Fibroblast of the aortic adventitia (primary cell): ENCODE measurements at places on chromosomes 2 and 18. TPM values are rescaled to one million over a fixed set of nuclear protein-coding genes. Genes with fewer than 3 reads are reported as not detected.

- no peak for DNase-seq
Measured at GRCh38 chr18:3495691-3496430, 45.9 kb downstream of the TGIF1 start.

DNA sequence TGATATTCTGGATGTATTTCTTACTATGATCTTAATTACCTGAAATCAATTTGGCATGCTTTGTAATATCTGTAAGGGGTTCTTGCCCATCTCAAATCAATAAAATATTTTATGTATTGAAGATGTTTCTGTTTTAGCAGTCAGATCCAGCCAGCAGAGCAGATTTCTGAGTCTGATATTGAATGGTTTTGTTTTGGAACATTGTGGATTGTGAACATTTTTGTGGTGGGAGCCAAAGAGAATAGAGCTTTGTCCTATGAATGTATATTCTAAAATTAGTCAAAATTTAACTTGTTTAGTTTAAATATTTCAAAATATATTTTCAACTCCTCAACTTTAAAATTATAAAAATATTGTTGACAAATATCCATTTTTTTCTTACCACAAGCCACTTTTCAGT is 197.0 kb downstream of the UBE2E3 start:
- no peak for DNase-seq

SLC9A4 gene
- total RNA-seq: not detected in 2 replicates

ALPI gene
- not detected in 2 replicates for total RNA-seq

GRCh38 chr2:28442328-28442727 is 49.7 kb downstream of the FOSL2 start:
- no peak for DNase-seq

GRCh38 chr18:23584019-23584983 is 2.0 kb downstream of the NPC1 start:
- DNase-seq: no peak

CASP8 gene
- 26.8 and 28.6 TPM in 2 replicates for total RNA-seq

DNA sequence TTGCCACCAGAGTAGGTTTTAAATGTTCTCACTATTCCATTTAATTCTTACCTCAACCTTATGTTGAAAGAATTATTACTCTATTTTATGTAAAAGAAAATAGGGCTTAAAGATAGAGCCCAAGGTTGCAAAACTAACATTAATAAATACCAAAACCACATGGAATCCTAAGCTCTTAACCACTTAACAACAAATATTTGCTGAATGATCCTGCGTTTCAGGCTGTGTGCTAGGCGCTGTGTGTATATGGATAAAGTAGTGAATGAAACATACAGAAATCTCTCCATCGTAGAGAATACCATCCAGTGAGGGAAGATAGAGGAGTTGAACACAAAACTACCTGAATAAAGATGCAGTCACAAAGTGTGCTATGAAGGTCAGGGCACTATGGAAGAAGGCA is 485.1 kb downstream of the THSD7B start:
- no peak for DNase-seq

GAREM2 gene
- 0.57 and 2.4 TPM in 2 replicates for total RNA-seq

- DNase-seq: peak; percentile 65
Measured at GRCh38 chr18:73235491-73235890, 367.7 kb upstream of the NETO1 start.

HADHA gene
- total RNA-seq: 135 and 174 TPM in 2 replicates

- DNase-seq: no peak
Measured at GRCh38 chr18:51300912-51301311, 103.4 kb upstream of the MEX3C start.

C1GALT1C1L gene
- 0.16 and 0.36 TPM in 2 replicates for total RNA-seq

- DNase-seq: no peak
Measured at GRCh38 chr2:535222-535621, 142.0 kb downstream of the TMEM18 start.

PARD3B gene
- 15.9 and 23.6 TPM in 2 replicates for total RNA-seq

GRCh38 chr18:45874491-45875184 is 49.2 kb downstream of the SIGLEC15 start:
- DNase-seq: peak; percentile 37

- DNase-seq: no peak
Measured at GRCh38 chr2:236554629-236555282, 14.9 kb upstream of the ACKR3 start.

DNA sequence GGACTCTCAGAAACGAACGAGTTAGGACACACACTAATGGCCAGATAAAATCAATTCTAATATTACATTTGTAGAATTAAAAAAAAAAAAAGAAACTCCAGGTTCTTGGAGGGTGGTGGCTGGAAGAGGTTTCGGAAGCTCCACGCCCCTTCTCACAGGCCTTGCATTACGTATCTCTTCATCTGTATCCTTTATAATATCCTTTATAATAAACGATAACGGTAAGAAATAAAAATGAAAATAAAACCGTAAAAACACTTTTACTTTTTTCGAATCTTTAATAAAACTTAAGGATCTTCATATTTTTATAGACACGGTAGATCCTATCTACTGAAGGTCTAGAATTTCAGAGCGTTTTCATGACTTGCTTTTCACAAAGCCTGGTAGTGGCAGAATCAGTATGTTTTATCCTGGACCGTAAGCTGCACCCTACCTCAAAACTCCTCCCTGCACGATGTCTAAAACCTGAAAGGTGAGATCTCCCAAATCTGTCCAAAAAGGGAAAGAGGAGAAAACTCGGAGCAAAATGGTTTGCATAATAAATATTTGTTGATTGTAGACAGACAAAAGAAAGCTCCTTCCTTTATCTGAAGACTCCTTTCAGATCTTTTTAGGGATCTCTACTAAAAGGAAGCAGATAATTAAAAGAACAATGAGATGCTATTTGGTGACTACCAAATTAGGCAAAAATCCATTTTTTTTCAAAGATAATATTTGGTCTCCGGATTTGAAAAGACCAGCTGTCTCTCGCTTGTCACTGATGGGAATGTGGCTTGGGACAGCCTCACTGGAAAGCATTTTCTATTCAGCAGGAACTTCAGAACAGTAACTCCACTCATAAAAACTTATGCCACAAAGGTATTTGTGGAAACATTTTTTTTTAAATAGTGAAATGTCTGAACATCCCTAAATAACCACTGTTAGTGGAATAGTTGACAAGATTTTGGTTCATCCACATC is 2.0 kb upstream of the CXCR4 start:
- DNase-seq: no peak

GRCh38 chr2:207480521-207481040 is 49.2 kb upstream of the CREB1 start:
- DNase-seq: no peak

DNA sequence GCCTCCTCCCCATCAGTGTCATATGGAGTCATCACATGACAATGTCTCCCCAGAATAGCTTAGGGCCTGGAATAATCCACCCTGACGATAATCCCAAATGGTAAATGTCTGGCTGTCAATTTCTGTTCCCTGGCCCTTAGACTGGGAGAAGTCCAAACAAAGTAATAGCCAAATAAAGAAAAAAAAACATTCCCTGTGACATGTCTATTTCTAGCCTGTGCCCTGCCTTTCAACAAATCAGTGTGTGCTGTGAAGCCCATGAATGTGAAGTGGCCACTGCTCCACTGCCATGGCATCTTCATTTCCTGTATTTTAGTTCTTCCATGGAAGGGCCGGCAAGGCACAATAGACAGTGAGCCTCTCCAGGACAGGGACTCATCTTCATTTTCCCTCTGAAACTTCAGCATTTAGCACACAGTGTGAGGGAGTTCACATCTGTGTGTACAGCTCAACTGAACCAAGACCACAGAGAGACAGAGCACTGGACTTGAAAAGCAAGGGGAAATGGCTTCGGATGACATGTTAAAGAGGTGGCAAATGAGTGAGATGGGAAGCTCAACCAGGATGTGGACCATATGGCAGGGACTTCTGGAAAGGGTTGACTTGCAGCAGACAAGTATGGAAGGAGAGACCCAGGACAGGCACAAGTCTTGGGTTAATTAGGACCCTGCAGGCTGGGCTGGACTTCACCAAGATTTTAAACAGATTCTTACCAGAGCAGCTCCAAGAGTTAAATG is 140.0 kb downstream of the ANTXR1 start:
- DNase-seq: no peak

LIMS3 gene
- 5.6 and 6.1 TPM in 2 replicates for total RNA-seq

KIAA2012 gene
- total RNA-seq: not detected in 2 replicates

RASGRP3 gene
- total RNA-seq: 5.9 and 7.8 TPM in 2 replicates

DNA sequence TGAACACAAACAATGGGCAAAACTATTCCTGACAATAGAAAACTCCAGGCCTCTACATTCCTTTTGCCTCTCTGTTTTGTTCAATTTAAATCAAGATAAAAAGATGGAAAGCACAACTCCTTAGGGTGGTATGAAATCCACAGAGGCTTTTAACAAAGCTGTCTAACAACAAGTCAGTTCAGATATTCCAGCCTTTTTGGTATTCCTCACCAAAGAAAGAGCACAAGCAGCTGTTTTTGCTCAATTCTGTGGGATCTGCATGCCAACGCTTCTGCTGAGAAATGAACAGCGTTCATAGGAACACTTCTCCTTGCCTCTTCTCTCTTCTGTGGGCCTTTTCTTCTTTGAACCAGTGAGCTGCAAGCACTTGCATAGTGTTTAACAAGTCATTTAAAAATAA is 411.6 kb upstream of the TCF4 start:
- DNase-seq: peak; percentile 65

GRCh38 chr18:45590036-45590886 is 25.0 kb upstream of the SLC14A2 start:
- DNase-seq: peak; percentile 88

- peak; percentile 23 for DNase-seq
Measured at GRCh38 chr2:241636182-241637017, 558 bp downstream of the THAP4 start.

- no peak for DNase-seq
Measured at GRCh38 chr2:151197184-151198108, 64.2 kb downstream of the RBM43 start.

LRATD1 gene
- 0.08 and 0.36 TPM in 2 replicates for total RNA-seq

DNA sequence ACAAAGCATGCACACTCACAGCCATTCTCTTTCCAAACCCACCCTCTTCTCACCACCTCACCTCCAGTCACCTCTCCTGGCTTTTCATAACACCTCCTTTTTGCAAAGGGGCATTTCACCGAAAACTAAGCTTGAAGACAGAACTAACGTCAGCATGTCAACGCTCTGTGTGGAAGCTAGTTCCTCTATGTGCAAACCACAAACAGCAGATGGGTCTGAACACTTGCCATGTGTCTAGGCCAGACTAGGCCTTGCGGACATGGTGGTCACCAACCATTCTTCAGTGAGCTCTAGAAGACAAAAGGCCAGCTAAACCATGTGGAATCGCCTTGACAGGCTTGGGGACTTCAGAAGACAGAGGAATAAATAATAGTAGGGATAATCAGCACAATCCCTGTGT is 148.5 kb downstream of the TXNL1 start:
- no peak for DNase-seq
